Fibroblast of lung (primary cell): ENCODE measurements at places on chromosomes 5 and 9. TPM values are rescaled to one million over a fixed set of nuclear protein-coding genes. Genes with fewer than 3 reads are reported as not detected.

The PPP3R2 gene
- total RNA-seq: not detected in 2 replicates

The CCDC183 gene
- 0.99 and 1.0 TPM in 2 replicates for total RNA-seq

The C9orf50 gene
- 0.17 and 0.26 TPM in 2 replicates for total RNA-seq

The C5orf52 gene
- not detected in 2 replicates for total RNA-seq

The PRR16 gene
- 3.1 and 7.3 TPM in 2 replicates for total RNA-seq

The IL31RA gene
- total RNA-seq: 2.1 and 2.6 TPM in 2 replicates

The IRF1 gene
- total RNA-seq: 22.1 and 34.7 TPM in 2 replicates

The SLC34A1 gene
- not detected in 2 replicates for total RNA-seq

The KIF4B gene
- total RNA-seq: under 0.01 TPM in 2 replicates

The INSYN2B gene
- total RNA-seq: 2.8 and 3.6 TPM in 2 replicates

The INSL6 gene
- not detected in 2 replicates for total RNA-seq
